ENCODE measurements at places on chromosomes 11 and 22.

- DNase-seq = no peak
Observed at GRCh38 chr11:83299681-83300080, 13.5 kb upstream of the CCDC90B start.

- DNase-seq = peak; percentile 63
Observed at GRCh38 chr11:95092549-95093324, 3.1 kb downstream of the ENDOD1 start.

DNA sequence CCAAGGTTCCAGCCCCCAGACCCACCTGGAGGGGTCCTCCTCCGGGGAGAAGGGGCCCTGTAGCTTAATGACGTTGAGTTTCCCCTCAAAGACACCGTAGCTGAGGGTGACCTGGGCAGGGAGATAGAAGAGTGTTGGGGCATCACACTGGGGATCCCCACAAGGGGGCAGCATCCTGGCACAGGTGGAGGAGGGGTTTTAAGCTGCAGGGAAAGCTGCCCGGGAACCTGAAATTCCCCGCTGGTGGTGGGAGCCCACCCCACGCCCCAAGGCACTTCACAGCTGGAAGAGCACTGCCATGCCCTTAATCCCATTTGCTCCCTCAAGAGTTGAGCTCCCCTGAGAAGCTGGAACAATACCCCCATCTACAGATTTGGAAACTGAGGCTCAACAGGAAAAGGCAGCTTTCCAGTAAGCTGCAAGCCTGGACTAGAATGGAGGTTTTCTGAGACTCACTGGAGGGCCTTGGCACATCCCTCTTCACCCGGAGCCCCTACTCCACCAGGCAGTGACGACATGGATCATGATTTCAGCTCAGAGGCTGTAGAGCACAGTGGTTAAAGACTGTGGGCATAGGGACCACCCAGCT is 13.7 kb downstream of the MFNG start:
- no peak for DNase-seq

GRCh38 chr22:24076091-24076867 is 65.2 kb downstream of the CABIN1 start:
- no peak for DNase-seq

- no peak for DNase-seq
Observed at GRCh38 chr22:45968003-45968650, 8.8 kb downstream of the WNT7B start.

- DNase-seq = no peak
Observed at GRCh38 chr11:131609337-131609736, 238.9 kb downstream of the NTM start.

DNA sequence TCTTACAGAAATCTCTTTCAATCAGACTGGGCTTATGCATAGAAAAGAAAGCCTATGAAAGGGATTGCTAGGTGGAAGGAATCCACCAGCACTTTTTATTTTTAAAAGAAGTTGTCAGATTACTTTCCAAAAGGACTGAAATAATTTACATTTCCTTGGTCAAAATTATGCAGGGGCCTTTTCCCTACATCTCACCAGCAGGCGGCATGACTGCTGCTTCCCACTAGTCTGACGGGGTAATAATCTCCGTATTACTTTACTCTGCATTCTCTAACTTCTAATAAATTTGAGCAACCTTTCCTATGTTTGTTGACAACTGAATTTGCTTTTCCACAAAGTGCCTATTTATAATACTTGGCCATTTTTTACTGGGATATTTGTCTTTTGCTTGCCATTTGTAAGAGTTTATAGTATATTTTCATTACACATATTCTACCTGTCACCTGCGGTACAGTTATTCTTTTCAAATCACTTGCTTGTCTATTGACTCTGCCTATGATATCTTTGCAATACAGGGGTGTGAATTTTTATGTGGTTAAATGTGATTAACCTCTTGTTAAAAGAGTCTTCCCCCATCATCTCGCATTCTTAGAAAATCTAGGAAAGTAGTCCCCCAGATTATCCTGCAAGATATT is 51.9 kb upstream of the USP47 start:
- no peak for DNase-seq

- DNase-seq = no peak
Observed at GRCh38 chr11:107661656-107662055, 50.2 kb downstream of the SLN start.

- no peak for DNase-seq
Observed at GRCh38 chr11:82976786-82977185, 75.2 kb downstream of the DDIAS start.

- peak; percentile 65 for DNase-seq
Observed at GRCh38 chr11:75706260-75706729, 11.3 kb upstream of the MOGAT2 start.

- DNase-seq = no peak
Observed at GRCh38 chr11:132093536-132094259, 723.3 kb downstream of the NTM start.

DNA sequence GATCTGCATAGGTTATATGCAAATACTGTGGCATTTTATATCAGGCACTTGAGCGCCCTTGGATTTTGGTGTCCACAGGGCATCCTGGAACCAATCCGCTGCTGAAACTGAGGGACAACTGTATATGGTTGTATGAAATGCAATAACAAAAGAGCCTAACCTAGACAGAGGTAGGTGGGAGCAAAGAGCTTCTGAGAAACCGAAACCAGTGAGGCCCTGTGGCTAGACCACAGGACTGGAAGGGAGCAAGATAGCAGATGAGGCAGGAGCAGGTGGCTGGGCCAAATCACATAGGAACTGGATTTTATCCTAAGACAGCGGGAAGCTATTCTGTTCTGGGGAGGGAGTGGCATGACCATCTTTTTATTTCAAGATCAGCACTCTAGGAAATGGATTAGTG is 30.1 kb downstream of the RCN1 start:
- DNase-seq = no peak

DNA sequence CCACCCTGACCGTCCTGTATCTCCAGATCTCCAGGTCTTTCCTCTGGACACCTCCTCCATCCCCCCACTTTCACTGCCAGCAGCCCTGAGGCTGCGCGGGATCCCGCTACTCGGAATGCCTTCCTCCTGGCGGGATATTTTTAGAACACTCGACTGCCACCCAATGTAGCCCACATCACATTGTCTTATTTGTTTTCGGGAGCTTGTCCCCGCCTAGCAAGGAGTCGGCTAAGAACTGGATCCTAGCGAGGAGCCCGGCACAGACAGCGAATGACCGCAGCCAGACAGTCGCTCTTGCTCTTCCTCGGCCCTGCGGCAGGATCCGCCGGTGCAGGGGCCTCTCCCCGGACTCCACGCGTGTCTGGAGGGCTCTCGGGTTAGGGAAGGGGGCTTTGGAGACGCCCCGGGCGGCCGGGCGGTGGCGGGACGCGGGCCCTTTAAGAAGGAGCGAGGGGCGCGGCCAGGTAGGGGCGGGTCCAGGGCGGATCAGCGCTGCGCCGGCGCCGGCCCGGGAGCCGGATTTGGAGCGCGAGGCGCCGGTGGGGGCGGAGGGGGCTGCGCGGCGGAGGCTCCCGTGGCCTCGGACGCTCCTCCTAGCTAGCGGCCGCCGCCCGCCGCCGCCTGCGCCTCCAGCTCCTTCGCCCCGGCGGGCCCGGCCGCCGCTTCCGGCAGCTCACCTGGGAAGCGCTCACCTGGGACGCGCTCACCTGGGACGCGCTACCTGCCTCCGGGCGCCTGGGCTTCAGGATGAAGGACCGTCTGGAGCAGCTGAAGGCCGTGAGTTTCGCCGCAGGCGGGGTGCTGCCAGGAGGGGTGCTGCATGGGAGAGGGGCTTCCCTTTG is at the start of gene STX3:
STX3 (plus strand) TSS at position 518 of the 842 bp plus-strand sequence; CDS start at position 748, 230 bp downstream.
- peak; percentile 38 for DNase-seq

DNA sequence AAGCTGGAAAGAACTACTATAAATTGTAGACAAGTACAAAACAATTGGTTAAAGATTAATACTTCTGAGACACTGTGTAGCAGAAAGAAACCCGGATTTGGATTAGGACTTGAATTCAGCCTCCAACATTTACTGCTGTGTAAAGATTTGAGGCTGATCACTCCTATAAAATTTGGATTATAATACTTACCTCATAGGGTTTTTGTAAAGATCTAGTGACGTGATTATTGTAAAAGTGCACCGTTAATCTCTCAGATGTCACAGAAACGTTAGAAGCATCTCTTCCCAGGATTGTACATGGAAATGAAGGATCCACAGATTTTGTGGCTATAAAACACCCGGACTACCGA is 323 bp upstream of the HIKESHI start:
- DNase-seq = no peak

DNA sequence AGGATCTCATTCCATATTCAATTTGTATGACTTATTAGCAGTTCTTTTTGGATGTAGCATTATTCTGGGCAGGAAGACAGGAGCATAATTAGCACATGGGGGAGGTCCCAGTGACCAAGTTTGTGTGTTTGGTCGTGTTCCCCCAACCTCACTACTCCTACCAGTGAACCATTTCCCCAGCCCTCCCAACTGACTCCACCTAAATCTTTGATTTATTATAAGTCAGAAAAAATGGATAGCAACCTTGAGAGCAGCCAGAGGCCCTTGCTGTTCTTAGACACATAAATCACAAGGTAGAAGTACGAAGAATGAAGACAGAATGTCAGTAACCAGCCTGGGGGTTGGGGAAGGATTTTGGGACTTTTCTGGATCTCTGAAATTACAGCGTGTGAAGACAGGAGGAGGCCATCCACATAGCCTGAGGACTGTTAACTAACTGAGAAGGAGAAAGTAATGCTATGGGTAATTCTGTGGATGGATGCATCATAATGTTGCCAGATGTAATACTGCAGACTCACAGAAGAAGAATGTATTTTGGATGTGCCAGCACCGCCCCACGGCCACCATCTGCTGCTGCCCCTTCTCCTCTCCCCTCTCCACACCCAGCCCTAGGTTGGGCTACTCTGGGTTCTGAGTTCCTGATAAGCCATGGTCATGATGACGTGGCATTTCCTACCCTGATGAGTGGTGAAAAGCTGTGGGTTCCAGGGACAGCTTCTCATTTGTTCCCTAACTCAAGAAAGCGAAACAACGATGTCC is 124.3 kb upstream of the TTC12 start:
- DNase-seq = no peak

GRCh38 chr22:26714971-26715370 is 57.6 kb downstream of the MIAT start:
- DNase-seq = no peak

- peak; percentile 22 for DNase-seq
Observed at GRCh38 chr11:118194835-118195627, 18.6 kb upstream of the SCN2B start.

DNA sequence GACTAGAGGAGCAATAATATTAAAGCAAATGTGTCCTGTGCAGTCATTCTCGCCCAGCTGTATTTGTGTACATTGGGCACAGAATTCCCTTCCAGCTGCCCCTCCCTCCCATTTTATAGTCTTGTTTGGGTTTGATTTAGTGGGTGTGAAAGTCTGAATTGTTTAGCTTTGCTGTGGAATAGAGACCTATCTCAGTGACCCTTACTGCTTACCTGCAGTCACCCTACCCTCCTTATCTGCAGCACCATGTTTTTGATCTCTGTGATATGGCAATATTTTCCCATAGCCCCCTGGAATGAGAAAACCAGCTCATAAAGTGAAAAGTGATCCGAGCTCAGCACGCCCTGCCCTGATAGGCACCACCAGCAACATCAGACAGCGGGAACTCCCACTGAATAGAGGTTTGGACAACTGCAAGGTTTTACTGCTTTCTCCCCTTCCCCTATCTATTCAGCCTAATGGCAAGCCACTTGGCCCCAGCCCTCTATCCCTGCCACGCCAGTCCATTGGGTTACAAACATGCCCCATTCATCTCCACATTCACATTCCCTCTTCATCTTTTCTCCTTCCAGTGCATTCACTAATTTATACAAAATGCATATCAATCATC is 199.0 kb downstream of the ETS1 start:
- no peak for DNase-seq

- no peak for DNase-seq
Observed at GRCh38 chr11:71153005-71153390, 99.4 kb downstream of the SHANK2 start.

- DNase-seq = no peak
Observed at GRCh38 chr11:116065191-116065895, 561.1 kb upstream of the CADM1 start.

- DNase-seq = no peak
Observed at GRCh38 chr11:6625156-6625831, 6.1 kb upstream of the TPP1 start.

- no peak for DNase-seq
Observed at GRCh38 chr11:60710482-60710881, 11.1 kb downstream of the MS4A8 start.

DNA sequence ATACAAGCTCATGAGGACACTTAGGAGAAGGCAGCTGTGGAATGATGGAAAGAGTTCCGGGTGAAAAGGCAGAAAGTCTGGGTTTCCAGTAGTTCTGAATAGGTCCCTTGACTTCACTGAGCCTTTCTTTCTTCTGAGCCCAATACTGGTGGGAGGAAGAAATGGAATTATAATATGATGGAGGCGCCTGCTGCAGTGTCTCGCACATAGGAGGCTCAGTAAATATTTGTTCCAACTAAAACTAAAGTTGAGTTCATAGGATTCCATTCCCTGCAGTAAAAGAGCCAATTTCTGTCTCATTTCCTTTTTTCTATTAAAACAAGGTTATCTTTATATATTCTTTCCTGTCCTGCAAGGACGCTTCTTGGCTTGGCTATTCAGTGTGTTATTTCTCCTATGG is 5.2 kb upstream of the CLMP start:
- DNase-seq = no peak

DNA sequence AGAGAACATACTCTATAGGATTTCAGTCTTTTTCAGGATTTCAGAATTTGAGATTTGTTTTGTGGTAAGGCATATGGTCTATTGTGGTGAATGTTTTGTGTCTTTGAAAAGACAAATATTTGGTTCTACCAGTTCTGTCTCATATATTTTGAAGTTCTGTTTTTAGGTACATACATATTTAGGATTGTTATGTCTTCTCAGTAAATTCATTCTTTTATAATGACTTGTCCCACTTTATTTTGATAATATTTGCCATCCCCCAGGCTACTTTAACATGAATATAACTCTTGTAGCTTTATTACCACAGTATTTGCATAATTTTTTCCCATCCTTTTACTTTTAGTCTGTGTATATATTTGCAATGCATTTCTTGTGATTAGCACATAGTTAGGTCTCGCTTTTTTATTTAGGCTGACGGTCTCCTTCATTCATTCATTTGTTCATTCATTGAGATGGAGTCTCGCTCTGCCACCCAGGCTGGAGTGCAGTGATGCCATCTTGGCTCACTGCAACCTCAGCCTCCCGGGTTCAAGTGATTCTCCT is 32.1 kb downstream of the MTMR3 start:
- no peak for DNase-seq

DNA sequence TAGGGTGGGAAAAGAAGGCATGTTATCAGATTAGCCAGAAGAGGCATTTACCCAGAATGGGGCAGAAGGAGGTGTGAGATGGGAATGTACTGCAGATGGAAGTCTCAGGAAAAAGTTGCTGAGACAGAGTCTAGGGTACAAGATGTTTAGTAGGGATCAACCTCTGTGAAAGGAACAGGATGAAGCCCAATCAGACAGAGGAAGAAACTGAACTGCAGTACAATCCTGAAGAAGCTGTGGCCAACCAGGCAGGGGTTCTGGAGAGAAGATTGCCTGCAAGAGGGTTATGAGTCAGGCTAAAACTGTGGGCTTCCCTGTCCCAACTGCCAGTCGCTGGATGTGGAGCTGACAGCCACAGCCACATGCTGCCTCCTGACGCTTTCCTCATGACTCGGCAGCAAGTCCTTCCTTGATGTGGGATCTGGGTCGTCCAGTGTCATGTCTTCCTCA is 64.0 kb downstream of the CWC15 start:
- DNase-seq = no peak
